ENCODE measurements at places on chromosomes 11 and 22. TPM values are rescaled to one million over a fixed set of nuclear protein-coding genes. Genes with fewer than 3 reads are reported as not detected.

Gene PDE2A
- 0.36 TPM for total RNA-seq

Gene FAM181B
- total RNA-seq = under 0.01 TPM

Gene VPS51
- total RNA-seq = 122 TPM

Gene UCP2
- total RNA-seq = under 0.01 TPM
